ENCODE measurements at places on chromosomes 4 and X. TPM values are rescaled to one million over a fixed set of nuclear protein-coding genes. Genes with fewer than 3 reads are reported as not detected.

Gene GYG2
- 3.6 TPM for total RNA-seq

Gene SERTM2
- not detected for total RNA-seq

Gene CT45A3
- total RNA-seq = 0.15 TPM

Gene SSX4
- total RNA-seq = not detected

Gene HTR2C
- not detected for total RNA-seq

Gene ITGB1BP2
- total RNA-seq = 0.74 TPM
